Progenitor cell of endocrine pancreas (in vitro differentiated cells): ENCODE measurements at places on chromosomes 7 and 10.

DNA sequence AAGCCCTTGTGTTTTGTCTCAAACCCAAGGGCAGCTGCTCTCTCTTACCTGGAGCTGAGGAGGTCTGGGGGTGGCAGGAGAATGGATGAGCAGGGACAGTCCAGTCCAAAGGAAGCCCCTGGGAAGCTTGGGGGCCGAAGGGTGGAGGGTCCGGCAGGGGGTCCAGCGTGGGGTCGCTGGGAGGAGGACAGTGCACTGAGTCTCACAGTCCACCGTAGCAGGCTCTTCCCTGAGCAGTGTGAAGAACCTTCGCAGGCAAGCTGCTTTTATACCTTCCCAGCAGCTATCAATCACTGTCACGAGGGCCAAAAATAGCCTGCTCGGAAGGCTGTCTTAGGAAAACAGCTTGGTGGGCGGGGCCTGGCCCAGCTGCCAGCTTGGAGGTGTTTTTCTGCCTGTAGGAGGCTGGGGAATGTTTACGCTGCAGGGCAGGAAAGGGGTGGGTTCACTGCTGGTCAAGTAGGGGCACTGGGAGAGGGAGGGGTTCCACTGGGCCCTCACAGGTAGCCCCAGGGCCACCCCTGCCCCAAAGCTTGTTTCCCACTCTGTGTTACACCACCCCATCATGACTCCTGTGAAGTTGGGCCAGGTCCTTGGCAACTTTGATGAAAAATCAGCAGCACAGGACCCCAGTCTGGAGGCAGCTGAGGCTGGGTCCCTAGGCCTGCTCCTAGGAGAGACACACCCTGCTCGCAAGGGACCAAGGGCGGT, at the start of gene DEPP1:
DEPP1 (minus strand) TSS at position 240 of the 711 bp plus-strand sequence. CDS start 779 bp downstream, outside the sequence.
- DNase-seq: peak; percentile 82

DNA sequence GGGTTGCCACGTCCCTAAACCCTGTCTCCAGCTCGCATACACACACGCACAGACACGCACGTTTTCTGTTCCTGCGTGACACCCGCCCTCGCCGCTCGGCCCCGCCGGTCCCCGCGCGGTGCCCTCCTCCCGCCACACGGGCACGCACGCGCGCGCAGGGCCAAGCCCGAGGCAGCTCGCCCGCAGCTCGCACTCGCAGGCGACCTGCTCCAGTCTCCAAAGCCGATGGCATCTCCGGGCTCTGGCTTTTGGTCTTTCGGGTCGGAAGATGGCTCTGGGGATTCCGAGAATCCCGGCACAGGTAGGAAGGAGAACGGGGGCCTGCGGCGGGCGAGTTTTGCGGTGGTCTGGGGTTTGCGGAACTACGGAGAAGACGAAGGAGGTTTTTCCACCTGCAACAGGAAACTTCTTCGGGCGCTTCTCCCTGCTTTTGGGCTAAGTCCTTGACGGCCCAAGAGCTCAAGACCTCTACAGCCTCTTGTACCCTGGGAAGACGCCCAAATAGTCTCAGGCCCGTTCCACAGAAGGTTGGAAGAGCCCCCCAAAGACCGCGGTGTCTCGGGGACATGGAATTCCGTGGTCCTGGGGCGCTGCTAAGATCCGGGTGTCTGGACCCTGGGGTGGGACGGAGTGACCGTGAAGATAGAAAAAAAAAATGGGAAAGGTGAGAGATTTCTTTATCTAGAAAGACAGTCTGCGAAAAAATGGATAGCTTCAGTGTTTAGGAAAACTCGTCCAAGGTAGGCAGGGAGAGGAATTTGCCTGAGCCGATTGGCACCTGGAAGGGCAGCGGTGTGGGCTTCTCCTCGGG, at the start of gene GAD2:
GAD2 (plus strand) TSS at position 190 of the 811 bp plus-strand sequence; CDS start at position 226, 36 bp downstream.
- no peak for DNase-seq

DNA sequence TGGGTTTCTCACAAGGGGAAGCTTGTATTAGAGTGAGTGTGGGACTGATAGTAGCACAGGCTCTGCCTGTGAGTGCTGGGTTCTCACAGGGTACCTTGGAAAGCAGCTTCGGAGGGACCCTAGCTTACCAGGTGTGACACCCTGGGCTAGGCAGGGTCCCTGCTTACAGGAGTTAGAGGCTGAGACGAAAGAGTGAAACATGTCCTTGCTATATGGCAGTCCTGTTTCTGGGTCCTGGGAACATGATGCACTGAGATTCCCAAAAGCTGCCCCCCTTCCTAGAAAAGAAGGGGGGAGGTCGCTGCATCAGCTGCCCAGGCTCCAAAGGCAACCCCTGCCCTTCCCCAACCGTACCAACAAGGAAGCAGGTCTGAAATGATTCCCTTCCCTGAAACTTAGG, 6.3 kb upstream of the ARHGAP22 start:
- DNase-seq: no peak

DNA sequence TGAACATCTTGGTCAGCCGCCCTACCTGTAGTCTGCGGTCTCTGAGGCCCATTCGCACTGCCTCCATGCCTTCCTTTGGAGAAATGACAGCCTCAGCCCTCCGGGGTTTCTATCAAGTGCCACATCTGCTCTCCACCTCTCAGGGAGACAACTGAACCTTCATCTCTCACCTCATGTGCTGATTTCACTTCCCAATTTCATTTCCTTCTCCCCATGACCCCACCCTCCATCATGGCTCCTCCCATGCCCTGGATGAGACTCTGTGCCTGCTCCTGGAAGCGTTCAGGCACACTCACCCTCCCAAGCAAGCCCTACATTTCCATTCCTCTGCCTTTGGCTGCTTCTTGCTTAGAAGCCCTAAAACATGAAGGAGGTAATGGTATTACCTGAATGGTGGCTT, 7.8 kb upstream of the SCD start:
- DNase-seq: no peak

DNA sequence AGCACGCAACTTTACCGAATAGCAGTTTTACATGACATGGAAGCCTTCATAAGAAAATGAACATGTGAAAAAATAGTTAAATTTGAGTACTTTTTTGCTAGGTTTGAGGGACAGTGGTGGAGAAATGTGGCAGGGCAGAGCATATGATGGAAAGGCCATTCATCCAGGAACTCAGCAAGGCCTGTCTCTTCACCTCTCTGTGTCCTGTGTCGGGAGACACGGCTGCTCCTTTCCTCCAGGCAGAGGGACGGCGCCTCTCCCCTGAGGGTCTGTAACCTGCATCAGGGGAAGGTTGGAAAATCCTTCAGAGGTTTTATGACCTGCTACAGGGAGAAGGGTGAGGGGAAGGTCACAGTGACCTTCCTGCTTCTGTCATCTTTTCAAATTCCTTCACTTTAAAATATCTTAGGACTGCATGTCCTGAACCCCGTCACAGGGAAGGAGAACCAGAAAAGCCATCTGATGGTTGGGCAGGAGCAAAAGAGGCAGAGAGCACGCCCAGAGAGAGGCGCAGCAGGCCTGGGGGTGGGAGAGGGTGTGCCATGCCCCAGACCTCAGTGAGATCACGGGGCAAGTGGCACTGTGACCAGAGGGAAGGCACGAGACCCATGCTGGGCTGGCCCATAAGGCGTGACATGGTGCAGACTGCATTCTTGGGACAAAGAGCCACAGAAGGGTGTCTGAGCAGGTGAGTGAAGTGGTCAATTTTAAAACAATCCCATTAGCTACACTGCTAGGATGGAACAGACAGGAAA, 44.0 kb downstream of the GSDME start:
- DNase-seq: no peak

DNA sequence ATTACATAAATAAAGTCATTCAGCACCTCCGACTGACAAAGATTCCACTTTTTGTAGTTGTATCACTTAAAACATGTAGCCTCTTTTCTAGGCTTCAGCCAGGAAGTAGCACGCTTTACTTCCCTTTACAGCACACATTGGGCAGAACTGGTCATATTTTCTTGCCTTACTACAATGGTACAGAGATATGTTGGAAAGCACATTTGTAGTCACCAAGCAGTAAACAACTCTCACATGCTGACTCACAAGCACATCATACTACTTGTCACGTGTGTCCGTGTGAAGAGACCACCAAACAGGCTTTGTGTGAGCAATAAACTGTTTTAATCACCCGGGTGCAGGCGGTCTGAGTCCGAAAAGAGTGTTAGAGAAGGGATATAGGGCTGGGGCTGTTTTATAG, 1071.8 kb downstream of the DNAJB9 start:
- no peak for DNase-seq

GRCh38 chr7:1644341-1645070, 25.6 kb upstream of the ELFN1 start:
- no peak for DNase-seq

DNA sequence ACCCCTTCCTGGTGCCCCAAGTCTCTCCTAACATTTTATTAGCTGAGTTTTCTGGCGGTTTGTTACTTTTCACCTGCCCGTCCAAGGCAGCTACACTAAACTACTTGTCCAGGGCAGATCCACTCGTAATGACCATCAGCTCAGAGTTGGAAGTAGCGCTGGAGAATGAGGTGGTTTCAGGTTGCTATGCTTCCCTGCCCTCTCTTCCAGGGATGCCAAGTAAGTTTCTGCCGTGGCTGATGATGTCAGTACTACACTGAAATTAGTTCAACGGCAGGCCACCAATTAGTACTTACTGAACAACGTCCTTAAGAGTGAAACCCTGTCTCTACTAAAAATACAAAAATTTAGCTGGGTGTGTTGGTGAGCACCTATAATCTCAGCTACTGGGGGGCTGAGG, 55.2 kb downstream of the DIP2C start:
- no peak for DNase-seq

GRCh38 chr10:110672580-110672919, 28.4 kb downstream of the RBM20 start:
- DNase-seq: no peak

- no peak for DNase-seq
These were observed 155.0 kb downstream of the BMPER start for GRCh38 chr7:34060196-34060947.

DNA sequence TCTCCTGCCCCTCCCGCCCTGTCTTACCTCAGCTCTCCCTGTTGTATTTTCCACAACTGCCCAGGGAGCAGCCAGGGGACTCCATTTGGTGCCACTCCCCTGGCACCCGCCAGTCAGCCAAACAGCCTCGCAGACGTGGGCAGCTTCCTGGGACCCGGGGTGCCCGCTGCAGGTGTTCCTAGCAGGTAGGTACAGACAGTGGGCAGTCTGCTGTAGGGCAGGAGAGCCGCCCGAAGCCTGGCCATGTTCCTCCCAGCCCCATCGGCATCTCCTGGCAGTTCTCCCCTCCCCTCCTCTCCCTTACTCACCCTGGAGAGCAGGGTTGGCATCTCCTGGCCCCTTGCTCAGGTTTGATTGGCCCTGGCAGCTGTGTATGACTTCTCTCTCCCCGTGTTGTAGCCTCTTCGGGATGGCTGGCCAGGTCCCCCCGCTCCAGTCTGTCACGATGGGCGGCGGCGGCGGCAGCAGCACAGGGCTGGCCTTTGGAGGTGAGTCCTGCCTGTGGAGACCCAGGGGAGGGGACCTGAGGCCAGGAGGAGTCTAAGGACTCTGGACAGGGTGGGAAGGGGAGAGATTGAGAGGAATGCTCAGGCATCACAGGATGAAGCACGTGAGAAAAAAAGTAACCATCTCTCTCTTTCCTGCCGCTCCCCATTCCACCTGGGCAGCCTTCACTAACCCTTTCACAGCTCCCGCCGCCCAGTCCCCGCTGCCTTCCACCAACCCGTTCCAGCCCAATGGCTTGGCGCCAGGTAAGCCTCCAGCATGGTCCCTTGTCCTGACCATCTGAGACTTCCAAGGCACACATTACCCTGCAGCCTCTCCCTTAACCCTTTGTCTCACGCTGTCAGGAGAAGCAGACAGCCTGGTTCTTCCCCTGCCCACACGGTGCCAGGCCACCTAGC, 11.3 kb downstream of the SAP25 start:
- no peak for DNase-seq

DNA sequence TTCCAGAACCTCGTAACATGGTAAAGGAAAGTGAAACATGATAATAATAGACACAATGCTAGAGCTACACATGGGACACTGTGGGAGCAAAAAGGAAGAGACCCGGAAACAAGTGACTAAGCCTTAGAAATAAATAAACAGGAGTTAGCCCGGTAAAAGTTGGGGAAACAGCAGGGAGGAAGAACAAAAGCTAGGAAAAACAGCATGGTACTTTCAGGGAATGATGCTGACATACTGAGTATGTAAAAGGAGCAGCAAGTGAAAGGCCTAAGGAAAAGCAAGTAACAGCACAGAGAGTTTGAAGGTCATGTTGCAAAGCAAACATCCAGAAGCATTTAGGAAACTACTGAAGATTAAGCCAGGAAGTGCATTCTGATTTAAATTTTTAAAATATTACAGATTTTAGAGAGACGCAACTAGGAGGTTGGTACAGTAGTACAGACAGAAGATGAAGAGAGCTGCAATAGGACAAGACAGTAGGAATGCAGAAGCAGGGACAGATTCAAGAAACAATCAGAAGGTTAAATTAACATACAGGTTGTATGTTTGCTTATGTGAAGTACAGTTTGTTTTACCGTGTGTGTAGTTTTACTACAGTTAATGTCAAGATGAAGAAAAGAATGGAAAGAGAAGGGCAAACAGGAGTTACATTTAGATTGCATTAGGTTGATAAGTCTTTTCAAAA, 63.7 kb downstream of the ARHGAP12 start:
- DNase-seq: no peak
